ENCODE measurements at places on chromosomes 11 and 22.

GRCh38 chr22:25903294-25903693 is 161.3 kb downstream of the MYO18B start:
- no peak overlapping the region for H3K27ac ChIP-seq
- no peaks in the 10 kb centered on the region for H3K4me1 ChIP-seq
- H3K4me3 ChIP-seq, result no peak overlapping the region
- H3K27me3 ChIP-seq, result peaks cover 22% of the 10 kb centered on the region

GRCh38 chr11:122612123-122612824 is 43.2 kb upstream of the UBASH3B start:
- no peaks in the 10 kb centered on the region for H3K36me3 ChIP-seq
- DNase-seq, result no peak
- H3K4me3 ChIP-seq, result no peak overlapping the region
- no peaks in the 10 kb centered on the region for H3K27me3 ChIP-seq
- peaks cover under 1% of the 10 kb centered on the region for H3K4me1 ChIP-seq
- H3K27ac ChIP-seq, result no peak overlapping the region

GRCh38 chr22:32712644-32713355 is 88.7 kb upstream of the TIMP3 start:
- H3K4me1 ChIP-seq, result no peaks in the 10 kb centered on the region
- DNase-seq, result no peak
- H3K36me3 ChIP-seq, result no peaks in the 10 kb centered on the region
- H3K27me3 ChIP-seq, result peaks cover 6% of the 10 kb centered on the region

- H3K27me3 ChIP-seq, result no peaks in the 10 kb centered on the region
- peaks cover 18% of the 10 kb centered on the region for H3K4me1 ChIP-seq
- no peaks in the 10 kb centered on the region for H3K36me3 ChIP-seq
- no peak overlapping the region for H3K27ac ChIP-seq
Measured at GRCh38 chr11:39365809-39366436, 2093.5 kb downstream of the LRRC4C start.

GRCh38 chr11:121904148-121904547 is 211.9 kb downstream of the BLID start:
- no peaks in the 10 kb centered on the region for H3K27me3 ChIP-seq
- no peak for DNase-seq
- H3K4me1 ChIP-seq, result no peaks in the 10 kb centered on the region
- no peaks in the 10 kb centered on the region for H3K36me3 ChIP-seq
- H3K4me3 ChIP-seq, result no peak overlapping the region
- H3K27ac ChIP-seq, result no peak overlapping the region

DNA sequence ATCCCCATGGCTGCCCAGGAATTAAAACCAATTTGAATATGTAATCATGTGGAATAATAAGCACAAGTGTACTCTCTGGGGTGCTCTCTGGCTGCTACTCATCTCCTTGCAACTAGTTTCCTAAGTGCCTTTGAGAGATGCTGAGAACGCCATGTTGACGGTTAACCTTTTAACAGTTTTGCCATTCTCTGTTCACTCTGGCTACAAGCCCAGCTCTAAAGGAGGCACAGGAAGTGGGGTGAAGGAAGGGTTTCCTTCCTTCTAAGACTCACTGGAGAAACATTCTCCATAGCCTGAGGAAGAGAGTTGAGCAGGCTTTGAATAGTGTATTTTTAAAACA is 122.0 kb upstream of the ZC3H12C start:
- H3K4me3 ChIP-seq, result no peak overlapping the region
- no peak overlapping the region for H3K27ac ChIP-seq
- H3K4me1 ChIP-seq, result peaks cover 12% of the 10 kb centered on the region
- no peak for DNase-seq

GRCh38 chr11:129331871-129332274 is 43.8 kb upstream of the BARX2 start:
- H3K4me1 ChIP-seq, result peaks cover 9% of the 10 kb centered on the region
- H3K4me3 ChIP-seq, result no peak overlapping the region
- H3K27ac ChIP-seq, result no peak overlapping the region
- peaks cover 6% of the 10 kb centered on the region for H3K27me3 ChIP-seq

GRCh38 chr22:17268501-17269223 is 49.4 kb upstream of the ADA2 start:
- no peak overlapping the region for H3K4me3 ChIP-seq
- H3K4me1 ChIP-seq, result peaks cover 49% of the 10 kb centered on the region
- no peak for DNase-seq
- no peaks in the 10 kb centered on the region for H3K36me3 ChIP-seq
- no peak overlapping the region for H3K27ac ChIP-seq

- H3K36me3 ChIP-seq, result no peaks in the 10 kb centered on the region
- no peaks in the 10 kb centered on the region for H3K4me1 ChIP-seq
- no peak overlapping the region for H3K27ac ChIP-seq
- DNase-seq, result no peak
Measured at GRCh38 chr11:32033491-32033890, 57.4 kb upstream of the RCN1 start.

- no peak overlapping the region for H3K4me3 ChIP-seq
- no peak overlapping the region for H3K27ac ChIP-seq
Measured at GRCh38 chr11:113847111-113847510, 28.3 kb downstream of the USP28 start.

DNA sequence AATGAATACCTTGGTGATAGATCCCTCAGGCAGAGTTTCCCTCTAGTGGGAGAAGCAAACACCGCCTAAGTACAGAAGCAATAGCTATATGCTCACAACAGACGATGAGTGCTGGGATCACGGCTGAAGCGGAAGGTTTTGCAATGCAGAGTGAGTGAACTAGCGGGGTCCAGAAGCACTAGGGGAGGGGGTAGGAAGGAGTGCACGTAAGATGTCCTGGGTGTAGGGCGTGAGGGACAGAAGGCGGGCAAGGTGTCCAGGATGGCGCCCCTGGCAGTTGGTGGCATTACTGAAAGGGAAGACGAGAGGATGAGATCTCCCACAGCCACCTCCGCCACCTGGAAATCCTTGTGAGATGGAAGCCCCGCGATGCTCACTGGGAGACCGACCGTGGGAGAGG is 81.0 kb downstream of the ETS1 start:
- no peaks in the 10 kb centered on the region for H3K27me3 ChIP-seq
- peak overlapping the region; percentile 97 for H3K27ac ChIP-seq
- H3K4me1 ChIP-seq, result peaks cover 97% of the 10 kb centered on the region
- peak overlapping the region; percentile 95 for H3K4me3 ChIP-seq
- peaks cover 34% of the 10 kb centered on the region for H3K36me3 ChIP-seq

DNA sequence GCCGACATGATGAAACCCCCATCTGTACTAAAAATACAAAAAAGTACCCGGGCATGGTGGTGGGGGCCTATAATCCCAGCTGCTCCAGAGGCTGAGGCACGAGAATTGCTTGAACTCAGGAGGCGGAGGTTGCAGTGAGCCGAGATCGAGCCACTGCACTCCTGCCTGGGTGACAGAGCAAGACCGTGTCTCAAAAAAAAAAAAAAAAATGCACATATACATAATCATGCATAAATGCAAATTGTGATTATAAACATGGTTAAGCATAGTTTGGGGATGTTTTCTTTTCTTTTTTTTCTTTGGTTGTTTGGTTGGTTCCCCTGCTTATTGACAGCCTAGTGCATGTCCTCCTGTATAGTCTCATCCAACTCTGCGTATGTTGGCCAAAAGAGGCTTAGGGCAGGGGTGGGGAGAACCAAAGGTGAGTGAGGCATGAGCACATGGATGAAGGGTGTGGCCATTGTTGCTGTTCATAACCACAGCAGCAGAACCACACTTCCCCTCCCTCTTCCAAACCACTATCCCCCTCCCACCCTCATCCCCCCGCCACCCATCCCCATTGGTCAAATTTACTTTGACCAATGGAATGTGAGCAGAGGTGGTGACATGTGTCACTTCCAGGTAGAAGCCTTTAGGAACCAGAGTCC is 6.9 kb upstream of the VPS37C start:
- H3K36me3 ChIP-seq, result peaks cover 9% of the 10 kb centered on the region
- H3K4me3 ChIP-seq, result no peak overlapping the region
- DNase-seq, result no peak
- no peak overlapping the region for H3K27ac ChIP-seq

Data from activated T-cell treated with anti-CD3 and anti-CD28 coated beads, Interleukin-2, amount 50 U/mL, for 72 hours (primary cell).